SK-N-SH treated with all-trans-retinoic acid at 6 μM for 48 hours (cell line): ENCODE measurements at places on chromosomes 6 and 20.

DNA sequence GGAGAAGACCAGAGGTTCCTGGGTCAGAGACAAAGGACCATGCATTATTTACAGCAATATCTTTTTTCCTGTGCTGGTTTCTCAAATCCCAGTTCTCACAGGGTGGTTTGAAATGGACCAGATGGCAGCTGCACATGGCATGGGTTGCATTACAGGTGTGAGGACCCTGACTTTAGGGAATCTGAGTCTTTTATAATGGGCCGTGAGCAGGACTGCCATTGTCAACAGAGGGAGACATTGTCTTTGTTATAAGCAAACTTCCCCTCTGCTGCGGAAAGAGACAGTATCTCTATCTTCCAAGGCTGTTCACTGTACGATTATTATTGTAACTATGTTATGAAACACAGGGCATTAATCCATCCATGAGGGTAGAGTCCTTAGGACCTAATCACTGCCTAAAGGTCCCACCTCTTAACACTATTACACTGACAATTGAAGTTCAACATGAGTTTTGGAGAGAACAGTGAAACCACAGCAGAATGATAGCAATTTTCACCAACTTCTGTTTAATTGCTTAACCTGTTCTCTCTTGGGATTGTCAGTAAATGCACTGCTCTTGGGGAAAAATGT lies 156.1 kb upstream of the AGPAT4 start:
- no peak for ATAC-seq

DNA sequence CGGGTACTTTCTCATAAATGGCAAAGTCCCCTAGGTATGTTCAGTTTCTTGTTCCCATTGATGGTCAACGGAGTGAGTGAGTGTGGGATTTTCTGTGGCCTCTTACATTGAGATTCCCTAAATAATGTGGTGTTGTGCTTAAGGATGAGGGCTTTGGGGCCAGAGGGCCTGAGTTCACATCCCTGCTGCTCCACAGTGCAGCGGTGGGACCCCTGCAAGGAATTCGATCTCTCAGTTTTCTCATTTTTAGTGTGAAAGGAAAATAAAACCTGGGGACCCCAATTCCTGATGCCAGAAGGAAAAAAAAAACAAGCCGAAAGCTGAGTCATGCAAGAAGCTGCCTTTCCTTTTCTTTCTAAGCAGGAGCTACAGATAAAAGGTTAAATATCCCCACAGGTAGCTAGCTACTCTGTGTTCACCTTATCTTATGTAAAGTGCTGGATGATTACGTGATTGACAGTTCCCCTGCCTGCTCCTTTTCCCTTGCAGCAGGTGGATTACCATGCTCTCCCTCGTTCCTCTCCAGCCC lies 120.2 kb upstream of the CLDN20 start:
- peak; percentile 48; the same call in 2 of the 3 replicates for ATAC-seq

- peak; percentile 83 for ATAC-seq
These were observed 278.1 kb upstream of the SASH1 start for GRCh38 chr6:148064406-148065134.

GRCh38 chr6:38508286-38508685 lies 131.4 kb downstream of the BTBD9 start:
- no peak for ATAC-seq

DNA sequence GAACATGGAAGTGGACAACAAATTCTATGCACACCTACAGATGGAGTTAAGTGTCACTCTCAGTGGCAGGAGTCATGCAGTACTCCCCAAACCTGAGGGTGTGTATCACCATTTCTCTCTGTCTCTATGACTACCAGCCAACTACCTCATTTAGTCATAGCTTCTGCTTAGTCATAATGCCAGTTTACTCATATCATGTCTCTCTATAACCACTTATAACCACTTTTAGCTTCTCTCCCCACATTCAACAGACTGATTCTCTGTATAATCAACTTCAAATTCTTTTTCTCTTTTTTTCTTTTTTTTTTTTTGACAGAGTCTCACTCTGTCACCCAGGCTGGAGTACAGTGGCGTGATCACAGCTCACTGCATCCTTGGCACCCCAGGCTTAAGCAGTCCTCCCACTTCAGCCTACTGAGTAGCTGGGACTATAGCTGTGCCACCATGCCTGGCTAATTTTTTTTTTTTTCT lies 13.8 kb upstream of the GTF3C6 start:
- ATAC-seq = peak; percentile 96

DNA sequence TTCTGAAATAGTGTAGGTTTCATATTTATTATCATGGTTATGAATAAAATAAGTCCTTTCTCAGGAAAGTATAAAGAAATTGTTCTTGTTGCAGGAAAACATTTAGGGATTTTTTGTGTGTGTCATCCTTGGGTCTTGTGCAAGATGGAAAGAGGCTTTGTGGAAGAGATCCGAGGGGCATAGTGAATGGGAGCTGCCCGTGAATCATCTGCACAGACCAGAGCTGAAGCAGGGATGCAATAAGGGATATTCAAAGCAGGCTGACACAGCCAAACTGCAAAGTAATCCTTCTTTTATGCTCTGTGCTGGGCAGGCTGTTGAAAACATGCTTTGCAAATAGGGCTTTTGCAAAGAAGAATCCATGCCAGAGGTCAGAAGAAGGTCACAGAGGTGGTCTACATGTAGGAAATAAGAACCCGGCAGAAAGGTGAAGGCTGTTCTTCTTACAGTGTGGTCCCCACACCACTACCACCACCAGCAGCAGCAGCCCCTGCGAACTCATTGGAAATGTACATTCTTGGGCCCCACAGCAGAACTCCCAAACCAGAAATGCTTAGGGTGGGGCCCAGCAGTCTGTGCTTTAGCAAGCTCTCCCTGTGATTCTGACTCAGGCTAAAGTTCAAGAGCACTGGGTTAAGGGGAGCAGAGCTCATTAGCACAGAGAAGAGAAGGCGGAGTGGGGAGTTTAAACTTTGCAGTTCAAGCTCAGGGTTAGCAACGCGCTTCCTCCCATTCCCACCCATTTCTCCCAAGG lies 237.6 kb downstream of the QKI start:
- ATAC-seq = no peak

- no peak for ATAC-seq
These were observed 47.3 kb upstream of the TNFAIP3 start for GRCh38 chr6:137819740-137820139.

DNA sequence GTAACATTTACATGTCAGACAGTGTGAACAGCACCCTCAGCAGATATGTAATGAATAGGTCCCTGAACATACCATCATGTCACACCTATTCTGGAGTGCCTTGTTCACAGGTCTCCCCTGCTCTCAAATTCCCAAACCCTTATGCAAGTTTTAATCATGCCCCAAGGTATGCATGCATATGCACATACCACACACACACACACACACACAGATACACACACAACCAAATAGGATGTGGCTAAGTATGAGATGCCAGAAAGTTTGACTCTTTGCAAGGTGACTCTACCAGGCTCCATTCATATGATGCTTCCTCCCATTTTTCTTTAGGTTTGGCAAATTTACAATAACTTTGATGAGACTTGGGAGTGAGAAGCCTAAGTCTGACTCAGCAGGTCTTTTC lies 243.8 kb upstream of the IRAK1BP1 start:
- ATAC-seq = no peak

DNA sequence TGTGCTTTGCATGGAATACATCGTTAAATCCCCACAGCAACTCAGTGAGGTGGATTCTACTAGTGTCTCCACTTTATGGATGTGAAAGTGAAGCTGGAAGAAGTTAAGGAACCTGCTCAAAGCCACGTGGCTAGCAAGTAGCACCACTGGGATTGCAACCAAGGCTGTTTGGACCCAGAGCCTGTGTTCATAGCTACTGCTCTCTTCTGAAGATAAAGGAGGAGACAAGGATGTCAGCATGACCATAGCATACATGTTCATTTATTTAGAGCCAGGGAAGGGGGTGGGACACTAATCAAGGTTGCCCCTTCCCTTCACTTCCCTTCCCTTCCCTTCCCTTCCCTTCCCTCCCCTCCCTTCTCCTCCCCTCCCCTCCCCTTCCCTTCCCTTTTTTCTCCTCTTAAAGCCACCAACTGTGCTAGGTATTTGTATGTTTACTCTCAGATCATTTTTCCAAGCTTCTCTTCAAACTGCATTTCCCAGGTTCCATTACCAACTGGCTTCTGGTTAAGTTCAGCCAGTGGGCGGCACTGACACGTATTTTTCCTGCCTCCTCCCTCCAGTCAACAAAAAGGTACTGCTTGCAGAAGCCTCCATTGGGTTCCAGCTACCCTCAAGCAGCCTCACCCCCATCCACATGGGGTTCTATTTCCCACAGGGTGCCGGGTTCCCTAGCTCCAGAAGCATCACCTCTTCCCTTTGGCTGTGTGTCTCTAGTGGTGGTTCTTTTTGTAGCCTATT lies 134.9 kb downstream of the BCAS1 start:
- ATAC-seq = no peak
